ENCODE measurements at places on chromosomes 12 and 14.

DNA sequence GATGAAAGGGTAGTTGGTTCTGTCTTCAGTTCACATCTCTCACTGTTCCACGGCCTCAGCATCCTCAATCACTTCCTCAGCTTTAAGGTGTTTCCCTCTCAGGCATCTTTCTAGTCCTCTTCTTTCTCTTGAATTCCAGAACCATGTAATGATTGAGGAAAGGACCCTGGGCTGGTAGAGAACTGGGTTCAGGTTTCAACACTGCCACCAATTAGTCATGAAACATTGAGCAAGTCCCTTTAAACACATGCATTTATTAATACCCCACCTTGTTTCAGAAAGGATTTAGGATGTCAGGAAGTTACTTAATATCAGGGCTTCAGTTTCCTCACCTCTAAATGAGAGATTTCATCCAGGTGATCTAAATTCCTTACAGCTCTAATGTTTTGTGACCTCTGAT lies 7.2 kb downstream of the DMAC2L start:
- DNase-seq: no peak

DNA sequence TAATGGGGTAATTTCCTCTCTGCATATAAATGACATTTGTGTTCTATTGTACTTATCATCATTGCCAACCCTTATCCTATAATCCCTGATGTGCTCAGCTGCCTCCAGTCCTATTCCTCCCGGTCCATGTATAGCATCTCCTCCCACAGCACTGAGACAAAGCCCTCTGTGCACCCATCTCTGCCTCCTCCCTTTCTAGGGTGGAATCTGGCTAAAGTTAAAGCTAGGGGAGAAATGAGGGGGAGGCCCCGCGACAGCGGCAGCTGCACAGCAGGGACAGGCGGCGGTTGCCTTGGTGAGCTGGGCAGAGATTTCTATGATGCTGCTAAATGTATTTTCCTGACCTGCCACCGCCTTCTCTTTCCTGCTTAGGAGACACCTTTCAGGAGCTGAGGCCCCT lies 12.8 kb upstream of the ZDHHC22 start:
- DNase-seq: no peak

DNA sequence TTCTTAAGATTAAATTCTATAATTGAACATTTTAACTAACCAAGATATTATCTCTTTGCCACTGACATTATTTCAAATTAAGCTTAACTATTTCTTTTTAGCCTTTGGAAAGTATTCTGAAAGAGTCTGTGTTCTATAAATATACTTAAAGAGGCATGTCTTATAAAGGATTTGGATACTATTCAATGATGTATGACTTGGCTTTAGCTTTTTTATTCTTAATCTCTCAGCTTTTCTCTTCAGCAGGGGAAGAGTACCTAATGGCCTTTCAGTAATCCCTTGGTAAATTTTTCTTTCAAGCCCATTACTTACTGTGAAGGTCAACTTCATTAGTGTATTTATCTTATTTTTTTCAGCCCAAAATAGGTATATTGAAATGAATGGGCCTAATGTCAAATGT lies 113.8 kb downstream of the LRRK2 start:
- DNase-seq: no peak

DNA sequence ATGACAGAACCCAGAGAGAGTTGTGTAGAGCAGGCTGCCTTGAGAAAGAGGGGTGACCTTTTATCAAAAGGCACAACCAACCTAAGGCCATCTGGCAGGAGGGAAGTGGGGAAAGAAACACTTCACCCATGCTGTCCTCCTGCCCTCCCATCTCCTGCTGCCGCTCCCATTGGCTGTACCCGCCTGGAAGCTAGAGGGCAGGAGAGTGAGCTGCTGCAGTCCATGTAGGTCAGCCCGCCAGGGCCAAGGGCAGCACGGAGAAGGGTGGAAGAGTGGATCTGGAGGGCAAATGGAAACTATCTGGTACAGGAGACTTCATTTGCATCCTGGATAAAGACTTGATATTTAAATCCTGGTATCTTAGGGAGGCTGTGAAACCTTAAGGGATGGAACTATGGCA lies 11.5 kb upstream of the CABP1 start:
- DNase-seq: no peak

GRCh38 chr12:124928095-124928911 lies 13.9 kb upstream of the UBC start:
- peak; percentile 79 for DNase-seq

DNA sequence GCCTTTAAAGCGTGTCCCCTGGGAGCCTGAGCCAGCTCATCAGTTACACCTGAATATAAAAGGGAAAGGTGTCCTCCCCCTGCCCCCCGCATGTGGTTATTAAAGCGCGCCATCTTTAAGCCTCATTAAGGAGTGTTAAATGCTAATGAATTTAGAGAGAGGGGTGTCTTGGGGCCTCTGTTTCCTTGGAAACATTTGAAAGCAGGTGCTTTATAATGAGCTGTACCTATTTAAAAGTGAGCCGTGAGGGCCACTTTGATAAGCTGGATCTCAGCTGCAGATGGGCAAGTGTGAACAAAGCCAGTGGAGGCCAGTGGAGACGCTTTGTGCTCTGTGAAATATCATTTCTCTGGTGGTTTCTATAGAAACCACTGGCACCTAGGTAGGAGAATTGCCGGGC lies 84.0 kb downstream of the BEGAIN start:
- no peak for DNase-seq

DNA sequence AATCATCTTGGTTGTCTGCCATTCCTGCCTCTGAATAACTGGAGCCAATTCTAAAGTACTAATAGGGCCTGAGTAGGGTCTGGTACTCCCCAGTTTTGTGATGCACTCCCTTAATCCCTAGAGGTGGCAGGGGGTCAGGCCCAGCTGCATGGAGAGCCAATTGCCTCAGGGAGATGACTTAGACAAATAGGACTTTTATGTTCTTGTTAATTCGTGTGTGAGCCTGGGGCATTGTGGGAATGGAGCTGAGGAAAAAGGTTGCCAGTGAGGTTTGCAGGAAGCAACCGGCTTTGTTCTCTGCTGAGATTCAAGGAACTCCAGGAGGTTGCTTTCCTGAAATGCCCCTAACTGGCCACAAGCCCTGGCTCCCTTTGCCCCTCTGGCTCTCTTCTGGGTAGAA lies 6.8 kb upstream of the DCD start:
- no peak for DNase-seq

DNA sequence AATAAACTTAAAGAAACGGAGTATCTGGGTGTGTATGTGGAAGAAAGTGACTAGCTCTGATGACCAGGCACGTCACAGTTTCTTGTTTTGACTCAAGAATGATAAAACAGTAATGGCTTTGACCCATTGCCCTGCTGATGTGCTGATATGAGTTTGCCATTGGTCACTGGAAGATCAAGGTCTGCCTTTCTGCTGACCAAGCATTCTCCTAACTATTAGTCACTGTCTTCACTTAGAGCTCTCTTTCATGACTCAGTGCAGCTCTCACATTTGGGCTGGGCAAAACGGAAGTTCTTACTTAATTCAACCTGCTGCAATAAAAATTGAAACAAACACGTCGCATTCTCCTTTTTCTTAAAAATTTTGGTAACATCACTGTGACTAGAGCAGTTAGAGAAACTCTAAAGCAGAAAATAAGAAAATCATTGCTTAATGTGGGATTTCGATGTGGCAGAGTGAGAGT lies 366.7 kb downstream of the BTG1 start:
- no peak for DNase-seq

DNA sequence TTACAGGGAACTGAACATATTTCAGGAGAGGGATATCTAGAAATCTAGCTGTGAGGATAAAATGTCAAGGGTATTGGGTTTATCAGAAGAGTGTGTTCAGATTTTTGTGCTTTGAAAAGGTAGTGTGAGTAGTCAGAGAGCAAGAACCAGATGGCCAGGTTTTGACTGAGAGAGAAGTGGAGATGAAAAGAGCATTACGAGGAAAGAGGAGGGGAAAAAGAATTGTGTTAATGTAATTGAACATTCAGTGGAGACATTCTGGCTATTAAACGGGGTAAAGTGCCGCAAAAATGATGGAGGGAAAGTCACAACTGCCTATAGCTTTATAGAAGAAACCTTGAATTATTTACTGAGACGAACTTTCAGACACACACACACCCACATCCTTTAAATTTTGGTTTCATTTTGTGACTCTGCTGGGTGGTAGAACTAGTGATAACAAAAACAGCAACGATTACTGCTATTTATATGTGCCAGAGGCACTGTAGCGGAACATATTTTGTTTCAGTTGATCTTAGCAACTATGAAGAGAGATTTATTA lies 213.6 kb downstream of the ERC1 start:
- DNase-seq: no peak

DNA sequence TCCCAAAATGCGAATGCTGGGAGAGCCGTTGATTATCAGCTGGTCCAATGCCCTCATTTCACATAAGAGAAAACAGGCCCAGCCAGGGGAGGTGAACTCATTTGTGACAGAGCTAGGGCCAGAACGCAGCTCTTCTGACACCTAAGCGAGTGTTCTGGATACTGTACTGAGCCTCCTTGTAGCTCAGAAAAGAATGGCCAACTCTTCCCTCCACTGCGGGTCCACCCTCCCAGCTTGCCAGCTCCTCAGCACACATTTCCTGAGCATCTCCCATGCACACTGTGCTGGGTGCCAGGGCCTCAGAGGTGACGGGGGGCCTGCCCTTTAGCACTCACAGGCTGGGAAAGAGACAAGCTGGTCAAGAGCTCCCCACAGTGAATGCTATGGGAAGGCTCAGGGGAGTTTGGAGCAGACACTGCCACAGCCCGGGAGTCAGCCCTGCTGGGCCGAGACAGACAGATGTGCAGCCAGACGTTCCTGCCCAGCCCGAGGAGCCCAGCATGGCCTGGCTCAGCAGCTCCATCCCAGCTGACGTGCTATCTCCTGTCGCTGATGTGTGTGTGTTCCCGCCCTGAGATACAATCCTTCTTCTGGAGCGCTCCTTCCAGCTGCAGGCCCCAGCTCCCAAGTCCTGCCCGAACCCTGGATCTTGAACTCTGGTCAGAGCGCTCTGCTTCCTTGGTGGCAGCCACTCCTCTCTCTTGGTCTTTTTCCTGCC lies 3.5 kb downstream of the CMTM5 start:
- DNase-seq: no peak

DNA sequence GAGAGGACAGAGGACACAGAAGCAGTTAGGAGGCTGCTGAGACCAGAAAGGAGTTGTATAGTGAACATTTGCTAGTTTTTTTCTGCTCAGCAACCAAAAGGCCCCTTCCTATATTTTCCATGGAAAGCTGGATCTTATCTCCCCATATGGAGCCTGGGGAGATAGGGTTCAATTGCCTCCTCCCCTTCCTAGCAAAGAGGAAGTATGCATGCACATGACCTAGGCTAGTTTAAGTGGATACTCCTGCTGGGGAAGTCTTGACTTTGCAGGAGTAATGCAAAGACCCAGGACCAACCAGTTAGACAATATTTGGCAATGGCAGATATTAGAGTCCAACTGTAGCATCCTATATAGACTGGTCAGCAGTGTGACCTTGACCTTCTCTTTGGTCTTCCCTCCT lies 15.1 kb downstream of the CHD8 start:
- DNase-seq: no peak

DNA sequence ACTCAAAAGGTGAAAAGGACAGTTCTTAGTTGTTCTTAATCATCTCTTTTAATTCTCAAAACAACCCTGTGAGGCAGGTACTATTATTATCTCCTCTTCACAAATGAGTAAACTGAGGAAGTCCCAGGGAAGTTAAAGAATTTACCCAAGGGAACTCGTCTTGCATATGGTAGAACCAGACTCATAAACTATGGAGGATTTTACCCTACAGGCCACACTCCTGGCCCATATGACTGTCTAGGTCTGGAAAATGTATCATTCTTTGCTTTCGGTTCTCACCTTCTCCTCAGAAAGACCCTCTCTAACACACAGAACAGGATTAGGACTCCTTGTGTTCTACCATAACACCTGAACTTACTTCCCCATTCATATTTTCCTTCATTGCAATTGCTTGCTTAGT lies 18.9 kb downstream of the SOX5 start:
- no peak for DNase-seq

DNA sequence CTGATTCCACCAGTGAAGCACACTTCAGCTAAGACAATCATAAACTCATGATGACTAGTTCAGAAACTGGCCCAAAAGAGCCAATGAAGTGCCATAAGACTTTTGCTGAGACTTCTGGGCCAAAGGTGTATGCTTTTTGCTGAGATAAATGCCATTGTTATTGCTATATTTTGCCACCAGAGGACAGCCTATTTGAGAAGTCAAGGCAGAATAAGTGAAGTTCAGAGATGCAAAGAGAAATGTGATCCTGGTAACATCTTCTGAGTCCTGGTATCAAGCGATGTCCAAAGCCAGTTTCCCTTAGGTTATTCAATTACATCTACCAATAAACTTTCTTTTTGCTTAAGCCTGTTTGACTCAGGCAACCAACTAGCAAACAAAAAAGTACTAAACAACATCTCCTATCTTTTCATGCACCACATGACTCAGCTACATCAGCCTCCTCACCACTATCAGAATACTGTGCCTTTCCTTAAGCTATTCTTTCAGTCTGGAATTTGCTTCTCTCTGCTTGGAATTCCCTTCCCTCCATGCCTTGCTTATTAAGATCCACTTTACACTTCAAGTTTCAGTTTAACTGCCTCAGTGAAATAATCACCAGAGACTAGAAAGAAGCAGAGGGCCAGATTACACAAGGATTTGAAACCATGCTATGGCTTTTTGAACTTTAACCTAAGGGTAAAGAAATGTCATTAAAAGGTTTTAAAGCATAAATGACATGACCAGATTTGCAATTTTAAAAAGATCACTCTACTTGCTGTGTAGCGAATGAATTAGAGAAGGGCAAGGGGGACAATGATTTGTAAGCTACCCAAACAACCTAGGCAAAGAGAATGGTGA lies 14.0 kb downstream of the CRY1 start:
- no peak for DNase-seq

- no peak for DNase-seq
Observed at GRCh38 chr12:93440043-93440835, 1.5 kb downstream of the UBE2N start.
